ENCODE measurements at places on chromosomes 1 and 21. TPM values are rescaled to one million over a fixed set of nuclear protein-coding genes. Genes with fewer than 3 reads are reported as not detected.
A peak's percentile ranks its signal among the peaks of the same experiment; 100 is the strongest.

SLX9 gene
- 42.6 TPM for total RNA-seq

AADACL3 gene
- not detected for total RNA-seq

PSEN2 gene
- 45.7 TPM for total RNA-seq

- no peak for DNase-seq
Observed at GRCh38 chr1:218439541-218440295, 94.6 kb downstream of the TGFB2 start.

- no peak for DNase-seq
Observed at GRCh38 chr1:115190540-115191170, 101.4 kb upstream of the TSPAN2 start.

GRCh38 chr1:15014516-15014915 is 139.0 kb upstream of the TMEM51 start:
- no peak for DNase-seq

DNA sequence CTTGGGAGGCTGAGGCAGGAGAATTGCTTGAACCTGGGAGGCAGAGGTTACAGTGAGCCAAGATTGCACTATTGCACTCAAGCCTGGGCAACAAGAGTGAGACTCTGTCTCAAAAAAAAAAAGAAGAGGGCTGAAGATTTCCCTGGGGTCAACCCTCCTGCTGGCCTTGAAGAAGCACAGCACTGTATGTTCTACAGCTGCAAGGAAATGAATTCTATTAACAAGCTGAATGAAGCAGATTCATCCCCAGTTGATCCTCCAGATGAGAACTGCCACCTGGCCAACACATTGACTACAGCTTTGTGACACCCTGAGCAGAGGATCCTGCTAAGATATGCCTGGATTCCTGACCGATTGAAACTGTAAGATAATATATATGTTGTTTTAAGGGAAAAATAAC is 129.5 kb downstream of the ADSS2 start:
- DNase-seq: no peak

GRCh38 chr1:181152892-181153633 is 64.6 kb downstream of the IER5 start:
- DNase-seq: peak; percentile 65

DNA sequence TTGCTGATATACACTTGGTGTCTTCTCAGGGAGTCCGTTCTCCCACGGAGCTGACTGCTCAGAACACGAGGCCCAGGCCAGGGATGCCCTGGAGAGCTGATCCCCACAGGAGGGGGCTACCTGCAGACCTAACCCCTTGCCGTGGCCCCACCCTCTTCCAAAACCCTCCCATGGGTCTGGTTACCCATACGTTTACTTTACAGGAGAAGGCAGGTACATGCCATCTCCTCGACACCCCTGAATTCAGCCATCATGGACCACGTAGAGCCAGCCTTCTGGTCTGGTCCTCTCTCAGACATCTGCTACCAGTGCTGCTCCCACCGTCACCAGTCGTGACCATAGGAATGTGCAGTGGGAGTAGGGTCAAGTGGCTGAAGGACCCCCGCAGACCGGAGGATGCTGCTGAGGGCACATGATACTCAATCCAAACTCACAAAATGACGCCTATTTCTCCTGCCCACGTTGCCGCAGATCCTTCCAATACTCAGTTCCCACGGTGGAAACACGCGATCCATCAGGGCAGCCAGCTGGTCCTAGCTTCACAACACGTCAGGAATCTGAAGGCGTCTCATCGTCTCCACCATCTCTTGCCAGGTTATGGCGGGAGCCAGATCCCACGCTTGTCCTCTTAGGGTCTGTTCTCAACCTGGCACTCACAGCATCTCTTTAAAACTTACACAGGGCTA is 26.7 kb downstream of the PGBD5 start:
- no peak for DNase-seq

Measured in A172 (cell line).